A549 treated with dexamethasone at 1 μM for 4 hours (cell line): ENCODE measurements at places on chromosomes 7 and 10. TPM values are rescaled to one million over a fixed set of nuclear protein-coding genes. Genes with fewer than 3 reads are reported as not detected.

SPACDR gene
- 0.47 to 1.1 TPM (median 0.89 TPM) in 5 replicates for total RNA-seq

HSPA12A gene
- 7.0 to 10.6 TPM (median 10.3 TPM) in 5 replicates for total RNA-seq

CUL1 gene
- 50.4 to 59.2 TPM (median 57.2 TPM) in 5 replicates for total RNA-seq

SMNDC1 gene
- total RNA-seq: 47.7 to 53.3 TPM (median 52.6 TPM) in 5 replicates

NEURL1 gene
- 0.55 to 0.88 TPM (median 0.73 TPM) in 5 replicates for total RNA-seq

AKR1C8 gene
- total RNA-seq: 0.07 to 0.14 TPM (median 0.08 TPM) in 5 replicates

GTF2IRD1 gene
- 21.0 to 30.9 TPM (median 25.8 TPM) in 5 replicates for total RNA-seq

ZNF248 gene
- 2.8 to 4.8 TPM (median 4.1 TPM) in 5 replicates for total RNA-seq

VENTX gene
- total RNA-seq: not detected in 5 replicates

RASSF4 gene
- 3.8 to 6.1 TPM (median 5.0 TPM) in 5 replicates for total RNA-seq

ARL4A gene
- 55.9 to 67.8 TPM (median 58.0 TPM) in 5 replicates for total RNA-seq

ANXA8L1 gene
- 97.3 to 134 TPM (median 106 TPM) in 5 replicates for total RNA-seq

DEPP1 gene
- 2.4 to 3.4 TPM (median 3.2 TPM) in 5 replicates for total RNA-seq

PLAU gene
- 79.7 to 99.9 TPM (median 88.7 TPM) in 5 replicates for total RNA-seq

FOXP2 gene
- total RNA-seq: not detected in 5 replicates

SPDYE11 gene
- not detected in 5 replicates for total RNA-seq

AGMO gene
- total RNA-seq: 0.59 to 1.2 TPM (median 0.92 TPM) in 5 replicates

KCNH2 gene
- total RNA-seq: 3.9 to 6.3 TPM (median 5.7 TPM) in 5 replicates

CYP2C9 gene
- total RNA-seq: not detected in 5 replicates

HOXA4 gene
- 1.6 to 2.2 TPM (median 1.7 TPM) in 5 replicates for total RNA-seq

NUTM2B gene
- 0.23 to 0.43 TPM (median 0.32 TPM) in 5 replicates for total RNA-seq

GLUD1 gene
- total RNA-seq: 94.0 to 106 TPM (median 103 TPM) in 5 replicates

CYP2E1 gene
- 0.11 to 0.18 TPM (median 0.17 TPM) in 5 replicates for total RNA-seq

CALML5 gene
- not detected in 5 replicates for total RNA-seq

CYP2W1 gene
- 0.05 to 0.10 TPM in 2 of 5 replicates, not detected in the others for total RNA-seq

PITX3 gene
- total RNA-seq: 0.89 to 1.5 TPM (median 1.1 TPM) in 5 replicates

NYAP1 gene
- 3.9 to 7.8 TPM (median 6.4 TPM) in 5 replicates for total RNA-seq

ABI1 gene
- total RNA-seq: 51.4 to 59.5 TPM (median 53.2 TPM) in 5 replicates

SPDYE1 gene
- total RNA-seq: not detected in 5 replicates

SPAG6 gene
- total RNA-seq: 0.07 TPM in 1 of 5 replicates, not detected in the others
